ENCODE measurements at places on chromosomes 5 and 9.
A peak's percentile ranks its signal among the peaks of the same experiment; 100 is the strongest.

DNA sequence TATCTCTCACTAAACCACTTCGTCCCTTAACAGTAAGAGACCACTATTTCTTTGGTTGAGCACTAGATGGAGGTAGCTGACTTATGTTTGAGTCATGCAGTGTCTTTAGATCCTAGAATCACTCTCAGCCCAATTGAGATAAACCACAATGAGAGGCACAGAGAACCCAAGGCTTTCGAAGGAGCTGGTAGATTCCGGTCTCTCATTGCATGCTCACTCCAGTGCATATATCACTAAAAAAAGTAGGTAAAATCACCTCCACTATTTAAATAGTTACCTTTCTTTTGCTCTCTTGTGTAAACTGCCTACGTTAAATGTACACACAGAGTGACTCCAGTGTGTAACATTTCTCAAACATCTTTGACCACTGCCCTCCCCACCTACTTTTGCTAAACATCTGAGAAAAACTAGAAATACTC, 27.6 kb downstream of the ACTL7A start:
- no peak for DNase-seq

DNA sequence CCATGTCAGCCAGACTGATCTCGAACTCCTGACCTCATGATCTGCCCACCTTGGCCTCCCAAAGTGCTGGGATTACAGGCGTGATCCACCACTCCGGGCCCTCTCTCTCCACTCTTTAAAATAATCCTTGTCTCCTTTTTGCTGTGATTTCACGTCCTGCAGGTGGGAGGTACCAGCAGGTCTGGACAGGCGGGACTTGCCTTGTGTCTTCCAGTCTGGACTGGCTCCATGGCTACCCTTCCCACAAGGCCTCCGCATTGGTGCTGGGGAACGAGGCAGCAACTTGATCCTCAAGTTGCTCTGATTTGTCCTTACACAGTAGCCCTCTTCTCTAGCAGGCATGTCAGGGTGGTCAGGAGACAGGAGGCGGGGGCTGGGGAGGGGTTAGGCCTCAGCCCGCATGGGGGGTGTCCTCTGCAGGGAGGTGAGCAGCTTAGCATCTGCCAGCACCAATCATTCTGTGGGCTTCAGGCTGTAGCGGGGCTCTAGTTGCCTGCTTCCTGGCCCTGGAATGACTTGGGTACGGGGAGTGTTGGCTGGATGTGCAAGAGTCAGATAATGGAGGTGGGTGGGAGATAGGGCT, 54.3 kb downstream of the TENT4A start:
- DNase-seq = no peak

GRCh38 chr5:17384181-17384580, 113.8 kb upstream of the TAF11L2 start:
- DNase-seq = no peak

- no peak for DNase-seq
Observed at GRCh38 chr5:141050622-141051520, at the start of gene PCDHB1. Gene PCDHB1 (plus strand): TSS chr5:141051374. CDS start chr5:141051471, 97 bp downstream.

DNA sequence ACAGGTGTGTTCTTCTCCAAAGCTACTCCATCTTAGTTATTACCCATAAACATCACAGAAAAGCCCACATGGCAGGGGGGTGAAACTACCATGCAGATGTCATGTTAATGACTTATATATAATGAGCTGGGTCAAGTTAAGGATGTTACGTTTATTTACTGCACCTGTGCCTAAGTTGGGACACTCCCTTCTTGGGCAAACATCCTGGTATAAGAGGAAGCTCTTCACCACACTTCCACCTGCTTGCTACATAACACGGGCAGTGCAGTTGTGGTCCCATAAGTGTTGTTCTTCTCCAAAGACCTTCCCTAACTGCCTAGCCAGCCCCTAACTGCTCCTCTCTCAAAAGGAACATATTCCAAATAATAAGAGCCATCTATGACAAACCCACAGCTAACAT, 9.3 kb upstream of the ZCCHC9 start:
- no peak for DNase-seq

- DNase-seq = no peak
Observed at GRCh38 chr9:129280236-129280622, 102.2 kb upstream of the IER5L start.

DNA sequence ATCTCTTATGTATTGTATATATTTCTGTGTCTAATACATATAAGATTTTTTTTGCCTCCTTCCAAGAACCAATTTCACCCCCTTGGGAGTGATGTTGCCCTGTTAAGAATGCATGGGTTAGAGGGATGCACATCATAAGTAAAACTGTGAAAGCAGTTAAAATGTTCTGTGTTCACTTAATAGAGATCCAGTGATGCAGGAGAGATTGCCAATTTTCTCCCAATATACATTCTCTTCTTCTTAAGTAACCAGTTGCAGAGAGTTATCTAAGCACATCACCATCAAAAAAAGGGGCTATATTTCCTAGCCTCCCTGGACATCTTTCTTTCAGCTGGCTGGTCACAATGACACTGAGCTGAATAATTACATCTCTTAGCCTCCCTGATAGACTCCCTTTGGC, 307.0 kb downstream of the OSTF1 start:
- DNase-seq = no peak

DNA sequence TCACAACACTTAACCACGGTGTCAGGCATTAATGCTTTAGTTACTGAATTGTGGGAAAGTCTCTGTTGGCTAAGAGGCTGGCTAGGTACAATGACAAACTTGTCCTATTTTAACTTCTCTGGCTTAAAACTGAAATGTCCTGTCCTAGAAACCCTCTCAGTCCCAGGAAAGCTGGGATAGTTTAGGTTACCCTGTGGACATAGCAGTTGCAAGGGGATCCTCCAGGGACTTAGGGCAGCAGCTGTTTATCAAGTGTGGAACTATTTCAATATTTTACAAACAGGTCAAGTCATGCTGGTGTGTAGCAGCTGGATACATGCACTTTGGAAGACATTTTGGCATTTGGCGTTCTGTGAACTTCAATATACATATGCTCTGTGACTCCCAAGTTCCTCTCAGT, 95.0 kb upstream of the ARRDC3 start:
- DNase-seq = no peak

- no peak for DNase-seq
Observed at GRCh38 chr5:53022930-53023511, 33.9 kb downstream of the ITGA2 start.

DNA sequence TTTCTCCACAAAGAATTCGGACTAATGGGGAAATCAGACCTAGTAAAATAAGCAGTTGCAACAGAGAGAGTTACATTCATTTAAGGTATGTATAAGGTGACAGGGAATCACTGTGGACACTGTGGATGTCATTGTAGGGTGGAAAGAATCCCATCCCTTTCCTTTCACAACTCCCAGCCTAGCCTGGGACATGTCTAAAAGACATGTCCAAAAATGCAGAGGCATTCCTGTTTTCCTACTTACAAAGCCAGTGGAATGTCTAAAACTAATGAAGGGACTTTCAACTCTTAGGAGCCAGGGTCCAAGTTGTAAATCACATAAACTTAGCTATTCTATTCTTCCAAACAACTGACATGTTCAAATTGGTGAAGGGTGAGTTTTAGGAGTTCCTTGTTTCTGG, 511.0 kb downstream of the PRELID2 start:
- DNase-seq = no peak

GRCh38 chr5:132704875-132705274, 31.1 kb downstream of the IL4 start:
- DNase-seq = no peak

- no peak for DNase-seq
Observed at GRCh38 chr5:54601411-54602230, 84.1 kb downstream of the SNX18 start.

GRCh38 chr5:179065703-179066102, 5.5 kb downstream of the ZNF354C start:
- DNase-seq = no peak

- no peak for DNase-seq
Observed at GRCh38 chr9:27212191-27212590, 84.8 kb downstream of the EQTN start.

GRCh38 chr5:43020399-43020746, 19.7 kb downstream of the ANXA2R start:
- DNase-seq = no peak

GRCh38 chr5:135721548-135722090, 112.8 kb upstream of the SLC25A48 start:
- DNase-seq = no peak

DNA sequence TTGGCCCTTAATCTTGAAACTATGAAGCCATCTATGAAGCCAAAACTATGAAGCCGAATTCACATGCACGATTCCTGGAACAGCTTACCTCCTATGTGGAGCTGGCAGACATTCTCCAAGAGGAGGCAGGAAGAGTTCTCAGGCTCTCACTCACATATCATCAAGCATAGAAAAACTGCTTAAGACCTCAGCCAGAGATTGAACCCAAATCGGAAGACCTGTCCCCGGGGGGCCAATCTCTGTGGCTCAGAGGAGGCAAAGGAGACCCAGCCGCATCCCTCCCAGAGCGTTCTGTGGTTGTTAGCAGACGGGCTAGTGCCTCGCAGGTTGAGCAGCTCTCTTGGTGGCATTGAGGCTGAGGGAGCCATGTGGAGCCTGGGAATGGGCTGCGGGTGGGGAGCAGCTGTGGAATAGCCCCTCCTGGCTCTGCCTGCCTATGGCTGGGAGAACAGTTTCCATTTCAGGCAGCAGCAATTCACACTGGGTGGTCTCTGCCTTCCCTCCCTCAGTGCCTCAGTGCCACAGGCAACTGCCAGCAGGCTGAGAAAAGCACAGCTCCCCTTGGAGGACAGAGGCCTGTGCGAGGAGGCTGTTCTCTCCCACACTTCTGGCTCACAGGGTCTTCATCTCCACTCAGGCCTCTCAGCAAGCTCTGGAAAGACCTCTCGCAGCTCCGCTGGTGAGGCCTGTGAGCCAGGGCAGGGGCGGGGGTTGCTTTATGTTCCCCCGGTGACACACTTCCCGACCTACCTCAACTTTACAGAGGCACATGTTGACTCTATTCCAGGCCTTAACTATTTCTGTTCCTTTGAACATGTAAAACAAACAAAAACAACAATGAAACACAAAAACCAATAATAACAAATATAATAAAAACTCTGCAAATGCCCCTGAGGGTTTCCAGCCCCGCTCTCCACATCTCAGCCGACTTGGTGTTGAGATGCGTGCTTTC, 17.4 kb upstream of the TMEM174 start:
- no peak for DNase-seq

GRCh38 chr9:125472562-125472925, 210.9 kb downstream of the GAPVD1 start:
- DNase-seq = no peak

GRCh38 chr5:67467110-67467509, 270.5 kb upstream of the CD180 start:
- no peak for DNase-seq

- DNase-seq = peak; percentile 12
Observed at GRCh38 chr5:134142806-134143205, 28.3 kb downstream of the TCF7 start.

DNA sequence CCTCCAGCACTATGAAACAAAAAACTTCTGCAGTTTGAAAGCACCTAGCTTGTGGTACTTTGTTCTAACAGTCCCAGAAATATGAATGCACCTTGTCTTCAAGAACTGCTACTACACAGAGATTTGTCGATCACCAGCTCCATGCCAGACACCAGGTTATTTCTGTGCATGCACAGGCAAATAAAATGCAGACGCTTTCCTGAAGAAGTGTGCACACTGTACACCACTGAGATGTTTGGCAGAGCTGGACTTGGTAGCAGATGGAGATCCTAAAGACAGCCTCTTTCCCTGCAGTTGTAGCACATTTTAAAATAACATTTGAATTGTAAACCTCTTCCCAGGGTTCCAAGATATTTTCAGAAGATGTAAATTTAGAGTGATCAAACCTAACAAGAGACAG, 730.0 kb downstream of the MTRR start:
- no peak for DNase-seq

GRCh38 chr9:105308461-105309341, 64.2 kb downstream of the SLC44A1 start:
- DNase-seq = no peak

DNA sequence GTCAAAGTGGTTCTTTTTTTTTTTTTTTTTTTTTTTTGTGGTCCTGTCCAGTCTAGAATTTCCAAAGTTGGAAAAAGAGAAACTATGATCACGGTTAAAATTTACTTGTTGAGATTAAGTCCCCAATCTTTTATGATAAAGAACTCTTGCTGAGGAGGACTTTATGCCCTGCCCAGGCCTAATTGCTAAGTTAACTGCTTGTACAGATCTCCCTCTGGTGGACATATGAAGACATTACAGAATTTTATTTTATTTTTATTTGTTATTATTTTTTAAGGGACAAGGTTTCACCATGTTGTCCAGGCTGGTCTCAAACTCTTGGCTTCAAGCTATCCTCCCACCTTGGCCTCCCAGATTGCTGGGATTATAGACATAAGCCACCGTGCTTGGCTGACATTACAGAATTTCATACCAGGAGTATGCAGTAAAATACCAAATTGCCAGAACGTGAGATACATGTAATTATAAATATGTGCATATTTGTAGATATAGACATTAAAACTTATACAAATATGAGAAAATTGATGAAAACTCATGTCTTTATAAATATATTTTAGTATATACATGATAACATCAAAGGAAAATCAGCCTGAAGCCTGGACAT, 91.2 kb downstream of the RFK start:
- no peak for DNase-seq

DNA sequence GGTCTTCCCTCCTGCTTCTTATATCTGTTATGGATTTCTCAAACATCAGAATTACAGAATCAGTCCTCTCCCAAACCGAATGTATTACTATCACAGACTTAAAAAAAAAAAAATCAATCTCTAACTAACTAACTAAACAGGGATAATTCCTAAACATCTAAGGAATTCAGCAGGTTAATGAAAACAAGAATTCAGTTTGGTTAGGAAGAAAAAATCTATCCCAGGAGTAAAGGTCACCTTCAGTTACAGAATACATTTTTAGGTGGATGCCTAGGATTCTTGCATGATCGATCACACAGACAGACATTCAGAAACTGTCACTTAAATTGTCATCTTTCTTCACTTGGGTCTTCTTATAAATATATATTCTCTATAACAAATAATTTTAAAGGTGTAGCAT, 11.5 kb downstream of the PTAR1 start:
- no peak for DNase-seq

DNA sequence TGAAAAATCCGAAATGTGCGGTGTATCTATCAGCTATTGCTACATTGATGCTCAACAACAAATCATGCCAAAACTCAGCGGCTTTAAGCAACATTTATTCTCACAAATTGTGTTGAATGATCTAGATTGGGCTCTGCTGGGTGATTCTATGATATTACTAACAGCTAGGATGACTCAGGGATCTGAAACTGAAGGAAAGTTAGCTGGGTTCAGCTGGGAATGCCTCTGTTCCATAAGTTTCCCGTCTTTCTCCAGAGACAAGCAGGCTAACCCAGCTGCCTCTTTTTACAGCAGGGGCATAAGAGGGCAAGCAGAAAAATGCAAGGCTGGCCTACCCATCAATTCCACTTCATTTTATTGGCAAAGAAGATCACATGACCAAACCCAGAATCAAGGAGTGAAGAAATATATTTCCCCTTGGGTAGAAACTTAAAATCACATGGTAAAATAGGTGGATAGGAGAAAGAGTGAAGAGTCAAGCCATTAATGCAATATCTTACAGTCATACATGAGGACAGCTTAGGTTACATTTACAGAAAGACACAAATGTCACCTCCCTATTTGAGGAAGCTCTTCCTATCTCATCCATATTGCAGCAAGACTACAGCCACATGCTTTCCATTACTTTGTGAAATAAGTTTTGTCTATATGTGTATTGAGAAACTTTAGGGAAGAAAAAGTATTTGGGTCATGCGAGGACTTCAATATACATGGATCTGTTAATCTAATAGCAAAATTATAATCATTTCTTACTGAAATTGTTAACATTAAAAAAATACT, 30.8 kb downstream of the IL7R start:
- no peak for DNase-seq

GRCh38 chr5:133439859-133440258, 172.5 kb downstream of the FSTL4 start:
- DNase-seq = peak; percentile 73
